Right lung (tissue), 10 donors: ENCODE measurements at places on chromosomes 4 and X. TPM values are rescaled to one million over a fixed set of nuclear protein-coding genes. Genes with fewer than 3 reads are reported as not detected.

STAP1 gene
- polyA plus RNA-seq = 0.23 TPM

DGAT2L6 gene
- polyA plus RNA-seq = not detected

BEX1 gene
- 14.8 TPM for polyA plus RNA-seq

YY2 gene
- polyA plus RNA-seq = 4.4 TPM

SNX12 gene
- 53.2 TPM for polyA plus RNA-seq

AREG gene
- 1.5 TPM for polyA plus RNA-seq

ARHGEF38 gene
- polyA plus RNA-seq = 5.8 TPM
